ENCODE measurements at places on chromosomes 12 and 14.

DNA sequence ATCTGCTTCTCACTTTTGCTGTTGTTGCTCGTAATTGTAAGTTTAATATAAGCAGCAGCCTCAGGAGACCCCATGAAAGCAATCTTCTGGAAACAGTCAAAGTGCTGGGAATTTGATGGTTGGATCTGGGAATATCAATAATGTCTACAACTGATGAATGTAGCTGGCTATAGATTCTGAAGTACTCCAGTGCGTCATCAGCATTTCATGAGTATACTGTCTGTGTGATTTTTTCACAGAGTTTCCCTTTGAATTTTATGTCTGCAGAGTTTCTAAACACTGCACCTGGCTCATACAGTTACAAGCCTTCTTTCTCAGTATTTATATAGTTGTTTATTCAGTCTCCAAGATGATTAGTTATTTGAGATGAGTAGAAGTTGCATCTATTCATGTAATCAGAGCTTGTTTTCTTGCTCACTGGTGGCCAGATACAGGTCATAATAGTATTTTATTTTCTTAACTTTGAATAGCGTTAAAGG is 222.3 kb downstream of the RAD51B start:
- no peak for DNase-seq

DNA sequence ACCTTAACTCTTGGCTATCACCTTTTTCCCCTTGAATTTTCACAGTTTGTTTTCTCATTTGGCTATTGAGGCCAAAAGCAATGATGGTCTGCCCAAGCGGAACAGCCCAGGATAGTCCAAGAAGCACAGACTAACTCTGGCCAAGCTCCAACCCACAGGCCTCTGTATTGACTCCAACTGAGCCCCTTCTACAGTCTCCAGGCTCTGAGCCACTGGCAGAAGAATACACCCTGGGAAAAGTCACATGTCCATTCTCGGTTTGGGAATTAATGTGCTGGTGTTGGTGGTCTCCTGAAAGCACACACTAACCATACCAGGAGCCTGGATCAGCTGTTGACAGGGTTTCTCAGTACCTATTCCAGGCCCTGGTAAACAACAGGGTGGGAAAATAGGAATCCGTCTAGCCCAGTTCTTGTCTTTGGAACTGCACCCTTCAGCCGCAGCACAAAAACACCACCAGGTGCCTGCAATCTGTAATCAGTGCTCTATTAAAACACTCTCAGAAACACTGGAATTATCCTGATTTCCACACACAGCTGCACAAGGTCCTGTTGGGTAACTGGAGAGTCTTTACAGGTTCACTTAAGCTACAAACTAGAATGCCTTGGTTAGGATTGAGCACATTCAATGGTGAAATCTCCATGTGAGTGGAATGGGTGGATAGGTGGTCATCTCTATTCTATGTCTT is 63.6 kb downstream of the STXBP6 start:
- DNase-seq = no peak

DNA sequence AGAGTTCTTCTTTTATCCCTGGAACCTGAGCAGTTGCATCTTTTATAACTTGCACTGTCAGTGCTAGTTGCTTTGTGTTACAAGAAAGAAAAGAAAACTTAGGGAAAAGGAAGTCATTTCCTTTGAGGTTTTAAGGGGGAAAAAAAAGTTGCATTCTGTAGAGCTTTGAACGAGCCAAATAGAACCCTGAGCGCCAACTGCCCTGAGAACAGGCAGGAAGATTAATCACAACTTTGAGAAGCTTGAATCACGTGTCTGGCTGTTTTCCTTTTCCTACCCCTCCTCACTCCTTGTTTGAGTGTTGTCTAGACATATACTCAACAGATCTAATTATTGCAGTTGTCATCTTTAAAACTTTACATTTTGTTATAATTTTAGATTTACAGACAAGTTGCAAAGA is 12.5 kb downstream of the PCNX1 start:
- no peak for DNase-seq

- DNase-seq = no peak
Measured at GRCh38 chr12:3015356-3015755, 56.2 kb downstream of the TEAD4 start.

GRCh38 chr14:35114036-35114435 is 7.8 kb downstream of the PPP2R3C start:
- no peak for DNase-seq

GRCh38 chr12:42010715-42011114 is 134.0 kb downstream of the GXYLT1 start:
- DNase-seq = no peak

DNA sequence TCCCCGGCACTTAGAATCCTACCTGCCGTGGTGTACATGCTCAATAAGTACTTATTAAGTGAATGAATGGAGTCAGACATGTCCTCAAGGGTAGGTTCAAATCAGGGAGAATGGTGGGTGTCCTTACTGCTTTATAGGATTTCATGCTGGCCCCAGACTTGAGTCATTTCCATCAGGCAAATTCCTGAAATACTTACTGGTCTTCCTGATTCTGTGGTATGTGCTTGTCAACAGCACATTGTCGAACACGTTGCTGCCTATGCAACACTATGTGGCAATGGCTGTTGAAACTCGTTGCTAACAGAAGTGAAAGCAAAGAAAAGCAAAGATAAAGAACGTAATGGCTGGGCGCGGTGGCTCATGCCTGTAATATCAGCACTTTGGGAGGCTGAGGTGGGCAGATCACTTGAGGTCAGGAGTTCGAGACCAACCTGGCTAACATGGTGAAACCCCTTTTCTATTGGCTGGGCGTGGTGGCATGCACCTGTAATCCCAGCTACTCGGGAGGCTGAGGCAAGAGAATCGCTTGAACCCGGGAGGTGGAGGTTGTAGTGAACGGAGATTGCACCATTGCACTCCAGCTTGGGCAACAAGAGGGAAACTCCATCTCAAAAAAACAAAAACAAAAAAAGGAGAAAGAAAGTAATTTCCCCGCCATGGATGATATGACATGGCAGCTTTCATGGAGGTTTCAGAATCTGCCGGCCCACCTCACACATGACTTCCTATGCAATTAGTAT is 214.9 kb downstream of the ZFP36L1 start:
- DNase-seq = no peak

GRCh38 chr14:92633724-92634123 is 114.7 kb downstream of the LGMN start:
- no peak for DNase-seq

GRCh38 chr12:43094886-43095575 is 457.0 kb downstream of the ADAMTS20 start:
- no peak for DNase-seq

DNA sequence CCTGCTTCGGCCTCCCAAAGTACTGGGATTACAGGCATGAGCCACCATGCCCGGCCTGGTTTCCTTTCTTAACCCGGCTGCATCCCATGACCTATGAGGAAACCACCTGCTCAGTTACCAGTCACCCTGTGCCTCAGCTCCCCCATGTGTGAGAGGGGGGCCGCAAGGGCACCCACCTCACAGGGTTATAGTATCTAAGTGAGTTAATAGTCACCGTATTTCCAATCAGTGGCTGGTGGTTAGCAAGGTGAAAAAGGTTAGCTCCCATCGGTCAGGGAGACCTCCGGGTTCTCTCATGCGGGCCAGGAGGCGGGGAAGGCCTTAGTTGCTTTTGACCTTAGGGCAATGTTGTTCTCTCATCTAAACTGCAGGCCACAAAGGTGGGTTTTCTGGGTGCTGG is 6.7 kb downstream of the LRP1 start:
- no peak for DNase-seq

- peak; percentile 10 for DNase-seq
Measured at GRCh38 chr14:95034788-95035187, 122.5 kb downstream of the DICER1 start.

DNA sequence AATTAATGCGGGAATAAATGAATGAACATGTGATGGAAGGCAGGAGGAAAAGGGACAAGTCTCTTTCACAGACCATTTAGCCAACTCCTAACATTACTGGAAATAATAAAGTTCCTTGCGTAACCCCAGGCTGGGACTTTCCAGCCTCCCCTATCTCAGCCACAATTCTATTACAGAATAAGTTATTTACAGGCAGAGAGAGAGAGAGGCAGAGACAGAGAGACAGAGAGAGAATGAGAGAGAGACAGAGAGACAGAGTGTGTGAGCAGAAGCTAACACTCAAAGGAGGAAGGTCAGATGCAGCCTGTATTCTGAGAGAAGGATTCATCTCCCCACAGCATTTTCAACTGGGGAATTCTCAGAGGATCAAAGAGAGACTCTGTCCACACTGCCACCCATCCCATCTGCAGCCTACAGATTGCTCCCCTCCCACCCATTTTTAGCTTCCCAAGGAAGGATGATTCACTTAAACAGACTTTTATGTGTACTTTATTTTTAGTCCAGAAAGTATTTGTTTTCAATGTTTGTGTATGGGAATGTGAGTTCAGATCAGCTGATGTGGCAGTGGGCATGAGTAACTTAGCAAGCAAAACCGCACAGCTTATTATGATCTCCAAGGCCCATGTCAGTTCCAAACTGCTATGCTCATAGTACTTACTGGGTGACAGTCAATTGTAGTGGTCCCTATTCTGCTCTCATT is 165.7 kb downstream of the CAND1 start:
- no peak for DNase-seq

GRCh38 chr14:68377006-68377405 is 415.9 kb downstream of the ZFP36L1 start:
- DNase-seq = no peak

DNA sequence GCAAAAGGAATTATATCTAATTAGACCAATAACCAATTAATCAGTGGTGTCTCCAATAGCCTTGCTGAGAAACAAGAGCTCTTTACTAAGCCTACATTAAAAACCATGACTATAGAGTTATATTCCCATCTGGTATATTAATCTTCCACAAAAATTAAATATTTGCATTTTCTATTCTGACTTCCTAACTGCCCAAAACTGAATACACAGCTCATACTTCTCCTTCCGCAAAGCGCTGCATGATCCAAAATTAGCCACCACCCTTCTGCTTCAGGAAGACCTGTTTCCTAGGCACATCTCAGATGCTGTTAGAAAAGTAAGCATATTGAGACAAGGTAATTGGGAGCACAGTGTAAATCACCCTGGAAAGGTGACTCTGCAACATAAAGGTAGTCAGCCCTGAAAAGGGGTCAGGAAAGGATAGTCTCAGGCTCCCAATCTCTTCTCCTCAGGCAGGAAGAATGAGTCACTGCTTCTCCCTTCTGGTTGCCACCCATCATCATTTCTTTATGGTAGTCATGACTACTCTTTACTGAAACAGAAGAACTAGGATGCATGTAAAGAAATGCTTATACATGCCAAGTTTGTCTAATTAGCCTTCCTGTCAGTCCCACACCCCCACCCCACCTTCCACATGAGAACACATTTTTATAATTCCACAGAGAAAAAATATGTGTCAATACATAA is 54.3 kb downstream of the PLCZ1 start:
- no peak for DNase-seq

- DNase-seq = no peak
Measured at GRCh38 chr14:36785511-36785910, 123.9 kb downstream of the PAX9 start.

GRCh38 chr12:5633106-5633505 is 201.2 kb downstream of the NTF3 start:
- DNase-seq = no peak

DNA sequence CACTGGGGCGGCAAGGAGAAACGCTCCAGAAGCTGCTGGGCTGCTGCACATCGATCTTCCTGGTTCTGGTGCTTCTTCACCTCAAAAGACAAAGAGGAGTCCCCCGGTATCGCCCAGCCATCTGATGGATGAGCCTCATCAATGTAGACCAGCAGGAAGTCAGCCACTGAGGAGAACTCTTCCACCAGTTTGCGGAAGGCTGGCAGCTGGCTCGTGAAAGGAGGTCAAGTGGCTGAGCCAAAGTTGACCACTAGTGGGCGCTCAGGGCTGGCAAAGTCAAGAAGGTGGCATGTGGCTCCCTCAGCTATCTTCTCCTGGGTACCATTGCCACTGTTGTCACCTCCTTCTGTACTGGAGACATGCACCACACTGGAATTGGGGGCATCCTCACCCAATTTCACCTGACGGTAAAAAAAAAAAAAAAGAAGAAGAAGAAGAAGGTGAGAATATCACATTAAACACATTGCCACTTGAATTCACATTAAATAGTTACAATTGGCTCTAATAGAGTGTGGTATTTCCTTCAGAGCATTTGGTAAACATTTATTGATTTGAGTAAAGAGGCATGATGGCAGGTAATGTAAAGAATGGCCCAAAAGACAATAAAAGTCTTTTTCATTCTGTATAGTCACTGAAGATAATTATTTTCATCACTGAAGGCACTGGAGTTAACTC is 8.3 kb downstream of the DIO2 start:
- DNase-seq = no peak

GRCh38 chr12:97493731-97494130 is 31.1 kb downstream of the RMST start:
- DNase-seq = peak; percentile 63

- DNase-seq = peak; percentile 8
Measured at GRCh38 chr12:34625116-34625515, 602.8 kb downstream of the ALG10 start.

GRCh38 chr14:98692832-98693231 is 579.2 kb downstream of the BCL11B start:
- DNase-seq = no peak

GRCh38 chr14:50734950-50735695 is 67.0 kb upstream of the SAV1 start:
- no peak for DNase-seq

DNA sequence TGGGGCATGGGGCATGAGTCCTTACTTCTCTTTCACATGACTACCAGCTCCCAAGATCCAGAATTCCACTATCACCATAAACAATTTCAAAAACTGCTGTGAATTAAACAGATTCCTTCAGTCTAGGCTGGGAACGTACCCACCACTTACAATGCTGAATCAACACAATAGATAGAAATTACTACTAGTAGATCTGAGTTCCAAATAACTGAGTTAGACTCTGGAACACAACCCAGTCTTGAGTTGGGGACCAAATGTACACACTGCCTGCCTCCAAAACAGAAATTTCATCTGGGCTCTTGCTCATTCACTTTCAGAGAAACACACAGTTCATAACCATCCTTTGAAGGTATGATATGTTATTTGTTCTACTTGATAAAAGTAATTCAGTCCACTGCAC is 8.9 kb downstream of the CORO1C start:
- DNase-seq = no peak

Data from NCI-H1694 treated with DMSO at 0.1 percent for 48 hours (cell line).